ENCODE measurements at places on chromosomes 6 and 20.

- no peak for DNase-seq
Measured at GRCh38 chr6:136506124-136506799, 44.0 kb downstream of the MAP7 start.

- DNase-seq = no peak
Measured at GRCh38 chr6:165835410-165835851, 172.4 kb upstream of the PDE10A start.

- no peak for DNase-seq
Measured at GRCh38 chr6:113651120-113651519, 206.0 kb upstream of the MARCKS start.

- no peak for DNase-seq
Measured at GRCh38 chr6:132089173-132089572, 138.0 kb upstream of the CCN2 start.

- peak; percentile 29 for DNase-seq
Measured at GRCh38 chr20:46022411-46023147, 6.4 kb upstream of the SLC12A5 start.

DNA sequence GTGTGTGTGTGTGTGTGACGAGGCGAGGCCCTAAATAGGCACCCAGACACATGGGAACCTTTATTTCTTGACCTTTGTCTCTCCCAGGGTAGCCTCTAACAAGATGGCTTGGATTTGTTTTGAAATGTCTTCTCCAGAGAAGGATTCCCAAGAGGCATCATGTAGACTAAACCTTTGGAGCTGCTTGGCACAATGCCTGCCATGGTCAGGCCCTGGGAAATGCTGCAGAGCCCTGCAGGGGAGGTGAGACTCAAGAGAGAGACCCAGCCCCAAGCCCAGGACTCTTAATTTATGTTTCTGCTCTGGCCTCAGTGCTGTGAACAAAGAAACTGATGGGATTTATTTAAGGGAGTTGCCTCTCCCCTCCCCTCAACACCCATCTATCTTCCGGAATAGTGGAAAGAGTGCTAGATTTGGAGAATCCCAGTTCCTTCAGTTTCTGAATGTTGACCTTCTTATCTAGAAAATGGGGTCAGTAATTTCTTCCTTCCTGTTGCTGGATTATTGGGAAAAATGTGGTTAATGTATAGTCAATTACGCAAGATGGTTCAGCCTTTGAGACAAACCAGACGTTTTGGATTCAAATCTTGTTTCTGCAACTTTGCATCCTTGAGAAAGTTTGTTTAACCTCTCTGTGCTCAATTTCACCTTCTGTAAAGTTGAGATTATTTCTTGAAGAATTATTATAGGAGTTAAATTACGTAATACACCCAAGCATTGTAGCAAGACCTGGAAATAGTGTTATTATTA lies 434.8 kb downstream of the MAFB start:
- DNase-seq = no peak

GRCh38 chr6:71349395-71349794 lies 60.8 kb downstream of the OGFRL1 start:
- DNase-seq = peak; percentile 28

DNA sequence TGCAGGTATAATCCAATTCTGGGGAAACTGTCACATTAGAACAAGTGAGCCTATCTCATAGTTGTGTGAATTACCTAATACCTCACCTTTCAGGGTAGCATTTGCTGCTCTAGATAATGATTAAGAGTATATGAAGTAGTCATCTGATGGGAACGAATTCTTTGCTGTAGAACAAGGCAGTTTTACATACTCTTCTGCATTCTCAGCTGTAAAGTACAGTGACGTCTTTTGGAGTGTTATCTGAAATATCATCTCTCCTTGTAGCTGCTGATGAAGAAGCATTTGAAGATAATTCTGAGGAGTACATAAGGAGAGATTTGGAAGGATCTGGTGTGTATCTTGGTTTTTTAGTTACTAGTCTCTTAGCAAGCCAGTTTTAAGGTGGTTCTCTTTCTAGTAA lies 28.4 kb downstream of the CSE1L start:
- DNase-seq = no peak

DNA sequence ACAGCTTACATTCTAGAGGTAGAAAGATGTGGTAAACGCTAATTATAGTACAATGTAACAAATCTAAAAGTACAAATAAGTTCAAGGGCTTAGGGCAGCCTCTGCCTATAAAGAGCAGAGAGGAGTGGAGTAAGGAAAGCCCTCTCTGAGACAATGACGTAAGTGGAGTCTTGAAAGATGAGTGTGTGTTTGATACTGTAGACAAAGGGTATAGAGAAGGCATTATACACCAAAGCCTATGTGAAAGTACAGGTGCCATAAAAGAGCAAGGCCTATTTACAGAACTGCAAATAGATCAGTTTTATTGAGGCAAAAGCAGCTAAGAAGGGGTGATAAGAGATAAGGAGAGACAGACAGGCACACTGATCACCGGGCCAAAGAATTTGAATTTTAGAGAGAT lies 10.9 kb downstream of the GOPC start:
- DNase-seq = no peak

- no peak for DNase-seq
Measured at GRCh38 chr6:119067091-119067490, 11.4 kb downstream of the FAM184A start.

- DNase-seq = no peak
Measured at GRCh38 chr20:16488086-16488485, 85.2 kb downstream of the KIF16B start.

DNA sequence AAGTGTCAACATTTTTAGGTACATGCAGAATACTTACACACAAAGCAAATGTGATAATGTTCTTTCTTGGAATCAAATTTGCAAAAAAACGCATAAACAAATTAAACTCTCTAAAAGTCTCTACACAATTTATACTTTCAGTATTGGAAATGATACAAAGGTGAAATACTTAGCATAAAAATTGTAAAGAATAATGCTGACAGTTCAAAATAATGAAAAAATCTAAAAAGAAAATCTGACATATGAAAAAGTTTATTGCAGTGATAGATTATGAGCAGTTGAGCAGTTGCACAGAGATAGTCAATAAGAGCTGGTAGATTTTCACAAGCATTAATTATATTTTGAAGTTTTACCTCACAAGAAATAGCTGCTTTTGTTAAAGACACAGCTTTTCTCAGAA lies 1176.4 kb upstream of the EYS start:
- DNase-seq = no peak

Measured in inflammatory macrophage (primary cell).